ENCODE measurements at places on chromosomes 11 and 22. TPM values are rescaled to one million over a fixed set of nuclear protein-coding genes. Genes with fewer than 3 reads are reported as not detected.

MUC2 gene
- total RNA-seq, result not detected

HTR3B gene
- not detected for total RNA-seq

SEPTIN3 gene
- 2.2 TPM for total RNA-seq

PLEKHB1 gene
- total RNA-seq, result 16.0 TPM

MIOX gene
- 0.39 TPM for total RNA-seq

Data from activated CD4-positive, alpha-beta memory T cell treated with anti-CD3 and anti-CD28 coated beads for 36 hours (primary cell).